Adipocyte (in vitro differentiated cells): ENCODE measurements at places on chromosomes 7 and 10.

DNA sequence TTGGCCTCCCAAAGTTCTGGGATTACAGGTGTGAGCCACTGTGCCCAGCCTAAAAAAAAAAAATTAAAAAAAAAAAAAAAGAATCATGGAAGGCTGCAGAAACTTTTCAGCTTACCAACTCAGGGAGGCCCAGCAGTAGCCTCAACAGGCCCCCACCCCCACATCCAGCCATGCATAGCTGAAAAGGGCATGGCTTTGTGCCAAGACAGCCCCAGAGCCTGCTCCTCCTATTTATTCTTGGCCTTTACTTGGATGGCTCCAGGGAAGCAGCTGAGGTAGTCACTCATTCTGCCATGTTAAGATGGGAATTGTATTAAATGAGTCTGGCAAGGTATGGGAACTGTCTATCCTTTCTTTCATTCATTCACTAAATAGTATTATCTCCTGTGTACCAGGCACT lies 13.7 kb upstream of the CNNM2 start:
- no peak for DNase-seq

DNA sequence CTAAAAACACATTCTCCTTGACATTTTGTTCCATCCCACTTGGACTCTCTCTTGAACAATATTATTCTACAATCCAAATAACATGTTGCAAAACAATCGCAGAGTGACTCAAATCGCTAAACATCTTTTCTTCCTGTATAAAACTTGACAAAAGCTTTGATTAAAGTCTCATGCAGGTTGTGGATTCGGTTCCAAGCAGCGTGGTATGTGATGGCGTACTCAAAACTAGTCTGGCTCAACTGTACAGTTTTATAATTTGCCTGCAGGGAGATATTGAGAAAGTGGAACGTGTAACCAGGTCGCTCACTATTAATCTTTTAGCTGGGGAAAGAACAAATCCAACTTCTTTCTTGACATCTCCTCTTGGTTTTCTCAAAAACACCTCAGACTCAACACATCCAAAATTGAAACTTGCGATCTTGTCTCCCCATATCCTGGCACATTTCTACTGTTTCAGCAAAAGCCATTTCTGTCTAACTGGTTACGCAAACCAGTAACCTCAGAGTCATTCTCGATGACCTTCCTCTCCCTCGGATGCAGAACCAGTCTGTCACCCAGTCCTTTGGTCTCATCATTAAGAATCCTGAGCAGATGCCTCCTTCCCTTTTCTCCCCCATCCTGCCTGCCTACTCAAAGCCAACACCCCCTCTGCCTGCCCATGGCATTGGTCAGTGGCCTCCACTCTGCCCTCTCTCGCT lies 100.1 kb downstream of the CACNB2 start:
- DNase-seq = no peak

DNA sequence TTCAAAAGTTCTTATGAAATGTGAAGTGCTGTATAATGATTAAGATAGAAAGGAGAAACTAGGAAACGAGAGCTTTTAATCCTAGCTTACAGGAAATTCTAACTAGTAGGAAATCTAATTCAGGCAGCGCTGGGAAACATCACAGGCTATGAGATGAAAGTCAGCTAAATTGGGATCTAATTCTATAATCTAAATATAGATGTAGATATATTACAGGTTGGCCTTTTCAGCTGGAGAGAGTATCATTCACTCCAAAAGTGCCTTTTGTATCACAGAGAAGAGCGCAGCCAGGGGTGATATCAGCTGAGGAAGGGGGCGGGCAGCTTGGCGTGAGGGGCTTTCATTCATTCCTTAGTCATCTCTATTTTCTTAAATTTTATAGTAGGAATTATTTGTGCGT lies 157.0 kb downstream of the CUX1 start:
- no peak for DNase-seq

DNA sequence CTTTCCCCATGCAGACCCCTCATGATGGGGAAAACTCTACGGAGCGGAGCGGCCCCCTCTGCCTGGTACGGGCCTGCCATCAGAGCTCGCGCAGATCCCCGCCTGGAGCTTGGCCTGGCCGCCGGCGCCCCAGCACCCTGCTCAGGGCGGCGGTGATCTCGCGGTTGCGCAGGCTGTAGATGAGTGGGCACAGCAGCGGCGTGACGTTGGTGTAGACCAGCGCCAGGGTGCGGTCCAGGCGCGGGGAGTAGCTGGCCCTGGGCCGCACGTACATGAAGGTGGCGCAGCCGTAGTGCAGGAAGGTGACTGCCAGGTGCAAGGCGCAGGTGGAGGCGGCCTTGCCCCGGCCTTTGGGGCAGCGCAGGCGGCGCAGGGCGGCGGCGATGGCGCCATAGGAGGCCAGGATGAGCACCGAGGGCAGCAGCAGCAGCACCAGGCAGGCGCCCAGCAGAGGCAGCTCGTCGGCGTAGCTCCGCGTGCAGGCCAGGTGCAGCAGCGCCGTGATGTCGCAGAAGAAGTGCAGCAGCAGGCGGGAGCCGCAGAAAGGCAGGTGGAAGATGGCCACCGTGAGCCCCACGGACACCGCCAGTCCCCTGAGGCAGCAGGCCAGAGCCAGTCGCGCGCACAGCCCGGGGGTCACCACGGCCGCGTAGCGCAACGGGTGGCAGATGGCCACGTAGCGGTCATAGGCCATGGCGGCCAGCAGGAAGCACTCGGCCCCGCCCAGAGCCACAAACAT lies 33.4 kb downstream of the TAS2R41 start:
- DNase-seq = no peak
